NCI-H2227 treated with DMSO at 0.1 percent for 48 hours (cell line): ENCODE measurements at places on chromosomes 1 and 21.
A peak's percentile ranks its signal among the peaks of the same experiment; 100 is the strongest.

DNA sequence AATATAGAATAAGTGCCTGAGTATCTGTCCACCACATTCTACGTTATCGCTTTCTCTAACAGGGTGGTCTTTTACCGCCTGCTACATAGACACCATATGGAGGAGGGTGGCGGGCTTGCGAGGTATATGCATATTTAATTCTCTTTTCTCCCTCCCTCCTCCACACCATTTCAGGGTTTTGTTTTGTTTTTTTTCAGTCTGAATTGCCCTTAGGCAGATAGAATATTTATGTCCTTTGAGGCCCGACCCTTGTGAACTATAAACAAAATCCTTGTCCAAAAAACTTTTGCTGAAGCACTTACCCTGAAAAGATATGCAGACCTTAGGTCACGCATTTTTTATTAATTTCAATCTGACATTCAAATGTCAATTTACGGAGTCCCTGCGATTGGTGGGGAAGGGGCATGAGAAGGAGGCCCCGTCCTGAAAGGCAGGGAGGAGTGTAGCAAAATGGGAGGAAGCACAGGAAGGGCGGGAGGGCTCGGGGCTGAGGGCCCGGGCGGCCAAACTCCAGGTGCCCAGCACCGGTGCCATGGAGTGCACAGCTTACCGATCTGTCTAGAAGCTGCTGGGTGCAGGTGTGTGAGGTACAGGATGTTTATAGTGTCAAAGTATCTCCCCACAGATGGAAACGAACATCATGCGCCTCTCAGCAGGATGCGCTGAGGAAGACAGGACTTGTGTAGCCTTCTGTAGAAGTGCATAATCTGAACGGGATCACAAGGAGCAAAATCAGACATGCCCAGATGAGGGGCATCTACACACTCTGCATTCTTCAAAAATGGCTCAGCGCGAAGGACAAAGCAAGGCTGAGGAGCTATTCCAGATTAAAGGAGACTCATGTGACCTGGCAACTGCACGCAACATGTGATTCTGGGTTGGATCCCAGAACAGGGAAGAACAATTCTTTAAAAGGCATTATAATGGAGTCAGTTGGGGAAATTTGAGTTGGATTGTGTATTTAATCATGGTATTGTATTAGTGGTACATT is 68.8 kb upstream of the LYST start:
- DNase-seq, result no peak

GRCh38 chr1:3763351-3764125 is 9.0 kb upstream of the SMIM1 start:
- DNase-seq, result peak; percentile 40

DNA sequence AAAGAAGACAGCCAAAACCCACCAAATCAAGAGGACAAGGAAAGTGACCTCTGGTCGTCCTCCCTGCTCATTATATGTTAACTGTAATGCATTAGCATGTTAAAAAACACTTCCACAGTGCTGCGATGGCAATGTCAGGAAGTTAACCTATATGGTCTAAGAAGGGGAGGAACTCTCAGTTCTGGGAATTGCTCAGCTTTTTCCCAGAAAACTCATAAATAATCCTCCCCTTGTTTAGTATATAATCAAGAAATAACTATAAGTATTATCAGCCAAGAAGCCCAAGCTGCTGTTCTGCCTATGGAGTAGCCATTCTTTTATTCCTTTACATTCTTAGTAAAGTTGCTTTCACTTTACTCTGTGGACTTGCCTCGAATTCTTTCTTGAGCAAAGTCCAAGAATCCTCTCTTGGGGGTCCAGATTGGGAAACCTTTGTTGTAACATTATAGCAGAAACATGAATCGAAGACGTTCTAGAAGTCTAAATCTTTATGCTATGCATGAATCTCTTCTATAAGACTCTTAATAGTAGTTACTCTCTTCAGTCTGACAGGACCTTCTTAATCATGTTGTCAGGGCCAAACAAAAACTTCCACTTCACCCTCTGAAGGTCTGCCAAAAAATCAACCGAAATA is 110.0 kb upstream of the VANGL1 start:
- no peak for DNase-seq

DNA sequence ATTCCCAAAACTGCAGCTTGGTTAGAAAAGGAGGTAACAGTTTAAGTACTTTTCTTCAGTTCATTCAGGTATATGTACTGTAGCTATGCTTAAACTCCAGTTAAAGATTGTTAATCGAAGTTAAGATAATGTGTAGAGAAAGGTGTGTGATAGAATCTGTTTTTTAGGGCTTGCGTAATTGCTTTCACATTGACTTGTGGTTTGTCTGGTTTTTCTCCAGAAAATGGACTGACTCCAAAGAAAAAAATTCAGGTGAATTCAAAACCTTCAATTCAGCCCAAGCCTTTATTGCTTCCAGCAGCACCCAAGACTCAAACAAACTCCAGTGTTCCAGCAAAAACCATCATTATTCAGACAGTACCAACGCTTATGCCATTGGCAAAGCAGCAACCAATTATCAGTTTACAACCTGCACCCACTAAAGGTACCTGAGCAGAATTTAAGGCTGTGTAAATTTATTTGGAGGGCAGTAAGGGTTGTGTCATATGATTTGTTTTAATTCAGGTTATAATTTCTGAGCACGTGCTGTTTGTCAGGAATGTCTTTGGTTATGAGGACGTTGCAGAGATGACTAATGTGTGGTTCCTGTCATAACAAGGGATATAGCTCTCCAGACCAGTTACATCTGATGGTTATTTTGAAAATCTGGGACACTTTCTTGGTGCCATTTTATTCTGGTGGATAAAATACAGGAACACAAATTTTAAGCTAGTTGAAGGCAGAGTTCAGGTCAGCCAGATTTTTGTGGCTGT is 26.0 kb downstream of the ATF6 start:
- DNase-seq, result no peak

- DNase-seq, result no peak
Measured at GRCh38 chr1:185804206-185804605, 70.0 kb downstream of the HMCN1 start.
